ENCODE measurements at places on chromosomes 5 and 9. TPM values are rescaled to one million over a fixed set of nuclear protein-coding genes. Genes with fewer than 3 reads are reported as not detected.

The F2RL2 gene
- not detected for total RNA-seq

The TLE4 gene
- total RNA-seq: 18.2 TPM

The FABP6 gene
- total RNA-seq: not detected

The IL3 gene
- total RNA-seq: not detected

The SPATA31E1 gene
- under 0.01 TPM for total RNA-seq

The PCDHGA5 gene
- total RNA-seq: 0.15 TPM

The MYO10 gene
- 162 TPM for total RNA-seq

The OR1Q1 gene
- not detected for total RNA-seq

The CHSY3 gene
- total RNA-seq: 15.0 TPM

The ZNF366 gene
- total RNA-seq: 0.69 TPM

The PCDHA6 gene
- total RNA-seq: not detected

The TMEM174 gene
- not detected for total RNA-seq

The NSMF gene
- 27.0 TPM for total RNA-seq

The RGS3 gene
- total RNA-seq: 3.4 TPM

The KCNV2 gene
- total RNA-seq: not detected

The CAMK2A gene
- total RNA-seq: 0.36 TPM

The ABO gene
- total RNA-seq: not detected

The NELFB gene
- total RNA-seq: 63.5 TPM

The HRCT1 gene
- total RNA-seq: not detected

The RBM27 gene
- total RNA-seq: 25.1 TPM

The AMACR gene
- total RNA-seq: 18.4 TPM

The MRPL41 gene
- total RNA-seq: 72.8 TPM

The TYRP1 gene
- 14,252 TPM for total RNA-seq

The SLC34A3 gene
- not detected for total RNA-seq

The MYOT gene
- total RNA-seq: not detected

The CEMIP2 gene
- 123 TPM for total RNA-seq

The MAP1B gene
- total RNA-seq: 66.8 TPM

The ZNF474 gene
- total RNA-seq: not detected

The SLC6A18 gene
- total RNA-seq: not detected

The BAAT gene
- total RNA-seq: under 0.01 TPM

The PCDHA5 gene
- under 0.01 TPM for total RNA-seq

The TERT gene
- total RNA-seq: not detected

The SOHLH1 gene
- not detected for total RNA-seq

The ANKRD18B gene
- total RNA-seq: 5.9 TPM

The DOCK2 gene
- total RNA-seq: 0.69 TPM

The SLC45A2 gene
- total RNA-seq: 114 TPM

The SKP1 gene
- 162 TPM for total RNA-seq

The SPACA9 gene
- 4.4 TPM for total RNA-seq

The SPEF2 gene
- total RNA-seq: 3.7 TPM

The PCDHGA7 gene
- 0.93 TPM for total RNA-seq

The STING1 gene
- 26.2 TPM for total RNA-seq

The CCDC192 gene
- total RNA-seq: not detected

The FOXD1 gene
- not detected for total RNA-seq

The NIPAL4 gene
- not detected for total RNA-seq

The SLC34A1 gene
- not detected for total RNA-seq

The LAMC3 gene
- total RNA-seq: 1.1 TPM

The ELOVL7 gene
- total RNA-seq: 1.1 TPM

The CCDC152 gene
- under 0.01 TPM for total RNA-seq

The CCIN gene
- total RNA-seq: not detected

The MCC gene
- 92.7 TPM for total RNA-seq

The ADAMTS19 gene
- total RNA-seq: not detected

The PLAC8L1 gene
- total RNA-seq: 0.73 TPM

The ZNF883 gene
- 0.69 TPM for total RNA-seq

The IFNA2 gene
- not detected for total RNA-seq
